ENCODE measurements at places on chromosomes 7 and 10.

- DNase-seq: peak; percentile 57
Measured at GRCh38 chr10:102072673-102073527, 7.8 kb downstream of the HPS6 start.

GRCh38 chr7:139543801-139544603 lies 20.5 kb downstream of the CLEC2L start:
- DNase-seq: no peak

DNA sequence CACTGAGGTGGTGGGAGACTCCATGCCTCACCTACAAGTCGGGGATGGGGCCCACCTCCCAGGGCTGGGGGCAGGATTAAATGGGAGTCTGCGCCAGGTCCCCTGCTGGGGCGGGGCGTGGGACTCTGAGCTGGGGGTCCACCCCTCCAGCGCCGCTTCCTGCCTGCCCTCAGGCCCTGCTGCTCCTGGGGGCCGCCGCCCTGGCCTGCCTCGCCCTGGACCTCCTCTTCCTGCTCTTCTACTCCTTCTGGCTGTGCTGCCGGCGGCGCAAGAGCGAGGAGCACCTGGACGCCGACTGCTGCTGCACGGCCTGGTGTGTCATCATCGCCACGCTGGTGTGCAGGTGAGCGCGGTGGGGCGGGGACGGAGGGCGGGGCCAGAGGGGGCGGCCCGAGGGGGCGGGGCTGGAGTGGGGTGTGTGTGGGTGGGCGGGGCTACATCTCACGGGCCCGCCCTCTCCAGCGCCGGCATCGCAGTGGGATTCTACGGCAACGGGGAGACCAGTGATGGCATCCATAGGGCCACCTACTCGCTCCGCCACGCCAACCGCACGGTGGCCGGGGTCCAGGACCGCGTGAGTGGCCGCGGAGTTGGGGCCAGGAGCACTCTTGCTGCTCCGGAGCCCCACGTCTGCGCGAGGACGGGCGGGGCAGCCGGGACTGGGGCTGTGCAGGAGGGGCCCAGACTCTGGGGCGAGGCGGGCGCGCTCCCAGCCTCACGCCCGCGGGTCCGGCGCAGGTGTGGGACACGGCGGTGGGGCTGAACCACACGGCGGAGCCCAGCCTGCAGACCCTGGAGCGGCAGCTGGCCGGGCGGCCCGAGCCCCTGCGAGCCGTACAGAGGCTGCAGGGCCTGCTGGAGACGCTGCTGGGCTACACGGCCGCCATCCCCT lies 15.1 kb downstream of the TTYH3 start:
- DNase-seq: no peak

- no peak for DNase-seq
Measured at GRCh38 chr7:41224063-41224763, 478.7 kb downstream of the INHBA start.

DNA sequence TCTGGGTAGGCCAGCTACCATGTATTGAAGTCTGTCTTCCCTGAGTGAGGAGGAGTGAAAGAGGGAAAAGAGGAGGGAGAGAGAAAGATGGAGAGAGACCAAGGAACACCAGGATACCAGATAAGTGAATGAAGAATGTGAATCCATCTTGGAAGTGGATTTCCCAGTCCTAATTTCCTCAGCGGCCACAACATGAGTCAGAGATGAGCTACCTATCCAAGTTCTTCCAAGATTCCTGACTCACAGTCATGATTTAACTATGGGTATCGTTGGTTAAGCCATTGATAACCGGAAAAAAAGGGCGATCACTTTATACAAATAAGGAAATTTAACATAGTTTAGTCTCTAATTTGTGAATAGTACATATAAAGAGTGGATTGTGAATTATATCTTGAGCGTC lies 561.8 kb downstream of the ATRNL1 start:
- DNase-seq: no peak

DNA sequence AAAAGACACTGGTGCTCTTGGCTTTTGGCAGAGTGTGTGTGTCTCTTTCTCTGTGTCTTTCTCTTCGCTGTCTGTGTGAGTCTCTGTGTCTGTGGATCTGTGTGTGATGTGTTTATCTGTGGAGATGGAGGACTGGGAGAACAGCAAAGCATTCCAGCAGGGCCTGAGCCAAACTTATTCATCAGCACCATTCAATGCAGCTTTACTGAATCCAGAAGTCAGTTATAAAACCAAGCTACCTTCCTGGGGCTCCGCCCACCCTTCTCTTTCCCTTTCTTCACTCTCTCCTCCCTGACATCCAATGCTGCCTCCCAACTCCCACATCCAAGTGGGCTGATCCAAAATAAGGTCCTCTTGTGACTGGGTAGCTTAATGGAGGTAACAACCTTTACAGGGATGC lies 3.9 kb downstream of the SGMS1 start:
- no peak for DNase-seq

- no peak for DNase-seq
Measured at GRCh38 chr7:97576043-97576442, 155.8 kb upstream of the TAC1 start.

DNA sequence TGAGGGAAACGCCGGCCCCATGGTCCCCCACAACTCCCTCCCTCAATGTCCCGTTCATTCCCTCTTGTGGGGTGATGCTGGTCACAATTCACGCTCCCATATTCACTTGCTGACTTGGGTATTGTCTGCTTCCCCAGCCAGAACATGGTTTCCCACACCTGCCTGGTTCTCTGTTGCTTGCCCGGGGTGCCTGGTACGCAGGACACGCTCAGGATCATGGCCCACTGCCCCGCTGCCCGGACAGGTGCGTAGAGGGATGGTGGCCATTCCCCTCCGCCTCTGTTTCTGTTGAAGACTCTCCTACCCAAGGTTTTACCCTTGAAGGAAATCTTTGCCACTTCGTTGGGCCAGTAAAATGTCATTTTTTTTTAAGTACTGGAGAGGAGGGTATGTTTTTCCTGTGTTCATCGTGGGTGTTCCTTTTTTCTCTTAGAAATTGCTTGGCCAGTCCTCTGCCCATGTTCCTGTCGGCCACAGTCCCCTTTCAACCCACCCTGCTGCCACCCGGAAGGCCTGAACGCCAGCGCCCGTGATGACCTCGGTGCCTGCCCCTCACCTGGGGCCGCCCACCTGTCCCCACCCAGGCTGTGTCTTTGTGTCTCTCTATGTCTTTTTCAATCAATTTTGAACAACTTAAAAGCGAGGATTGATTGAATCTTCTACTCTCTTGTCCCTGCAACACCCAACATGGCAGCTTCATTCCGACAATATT lies 38.2 kb downstream of the FOXL3 start:
- DNase-seq: no peak

DNA sequence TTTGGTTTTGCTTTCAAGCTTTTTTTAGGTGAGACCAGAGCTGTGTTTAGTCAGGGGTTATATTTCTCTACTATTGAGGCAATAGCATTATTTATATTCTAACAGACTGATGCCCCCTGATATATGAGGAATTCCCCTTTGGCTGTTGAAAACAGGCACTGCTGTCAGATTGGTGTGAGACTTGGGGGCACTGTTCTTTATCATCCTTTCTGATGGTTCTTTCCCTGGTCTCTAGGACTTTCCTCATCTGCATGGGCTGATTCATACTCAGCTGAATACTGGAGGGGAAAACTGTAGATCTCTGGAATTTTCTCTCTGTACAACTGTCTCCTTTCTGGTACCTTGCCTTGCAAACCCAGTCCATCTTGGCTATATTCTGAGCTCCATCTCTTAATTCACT lies 10.0 kb upstream of the ICA1 start:
- DNase-seq: no peak

GRCh38 chr10:13587391-13587790 lies 626 bp downstream of the PRPF18 start:
- no peak for DNase-seq

DNA sequence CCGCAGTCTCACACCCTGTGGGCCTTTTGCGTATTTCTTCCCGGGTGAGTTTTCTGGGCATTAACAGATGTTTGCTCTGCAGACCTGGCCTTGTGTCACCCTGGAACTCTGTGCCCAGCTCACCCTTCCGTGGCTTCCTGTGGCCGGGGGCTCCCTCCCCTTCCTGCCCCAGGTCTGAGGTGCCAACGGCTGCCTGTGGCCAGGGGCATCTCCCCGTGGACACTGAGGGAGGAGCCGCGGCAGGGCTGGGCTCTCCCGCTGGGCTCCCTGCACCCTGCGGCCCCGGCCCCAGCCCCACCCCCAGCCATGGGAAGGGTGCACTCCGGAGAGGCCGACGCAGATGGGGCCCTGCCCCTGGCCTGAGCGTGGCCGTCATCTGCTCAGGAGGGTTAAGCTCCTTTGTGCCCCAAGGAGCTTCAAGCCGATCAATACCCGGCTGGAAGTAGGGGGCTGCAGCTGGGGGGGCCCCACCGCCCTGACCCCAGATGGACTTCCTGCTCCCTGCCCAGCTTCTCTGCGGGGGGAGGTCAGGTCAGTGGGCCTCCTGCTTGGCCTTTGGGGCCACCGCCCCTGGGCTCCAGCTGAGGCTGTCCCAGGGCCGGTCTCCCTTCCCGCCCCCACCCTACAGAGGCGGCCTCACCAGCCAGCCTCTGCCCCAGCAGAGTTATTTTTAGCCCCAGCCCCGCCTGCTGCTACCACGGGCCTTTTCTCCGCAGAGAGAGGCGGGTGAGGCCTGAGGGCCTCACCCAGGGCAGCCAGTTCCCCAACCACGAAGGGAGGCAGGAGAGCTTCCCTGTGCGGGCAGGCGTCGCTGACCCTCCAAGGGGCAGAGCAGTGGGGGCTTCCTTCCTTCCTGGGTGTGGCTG lies 24.2 kb downstream of the PWWP2B start:
- peak; percentile 61 for DNase-seq

GRCh38 chr7:148553979-148554378 lies 36.6 kb upstream of the C7orf33 start:
- DNase-seq: no peak

GRCh38 chr10:47034441-47035051 lies 123.3 kb downstream of the PTPN20 start:
- DNase-seq: no peak

DNA sequence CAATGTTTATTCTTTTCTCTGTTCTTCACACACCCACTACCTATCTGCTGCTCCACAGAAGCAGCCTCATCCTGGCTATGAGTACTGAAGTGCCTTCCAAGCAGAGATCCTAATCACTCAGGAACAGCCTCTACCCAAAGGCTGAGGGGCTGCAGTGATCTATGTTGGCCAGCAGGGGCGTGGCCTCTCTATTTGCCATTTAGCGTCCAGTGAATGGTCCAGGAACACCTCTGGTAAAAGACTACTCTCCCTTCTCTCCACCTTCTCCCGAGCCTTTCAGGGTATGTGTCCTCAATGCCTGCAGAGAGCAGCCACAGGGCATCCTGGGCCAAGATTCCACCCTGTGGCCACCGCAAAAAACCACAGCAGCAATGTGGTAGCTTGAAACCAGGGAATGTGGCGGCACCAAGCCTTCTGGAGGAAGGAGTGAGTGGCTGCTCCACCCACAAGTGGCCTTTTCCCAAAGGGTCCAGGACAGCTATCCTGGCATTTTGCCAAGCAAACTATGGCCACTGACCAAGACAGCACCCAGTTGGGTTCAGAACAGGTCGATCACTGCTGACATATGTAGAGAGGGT lies 70.9 kb downstream of the SYPL1 start:
- DNase-seq: no peak

GRCh38 chr10:11089272-11089671 lies 71.6 kb downstream of the CELF2 start:
- DNase-seq: no peak

GRCh38 chr7:112105584-112106530 lies 100.3 kb downstream of the DOCK4 start:
- DNase-seq: no peak

GRCh38 chr7:47228386-47229014 lies 353.4 kb downstream of the TNS3 start:
- no peak for DNase-seq

- DNase-seq: no peak
Measured at GRCh38 chr7:22109761-22110160, 164.1 kb upstream of the CDCA7L start.

DNA sequence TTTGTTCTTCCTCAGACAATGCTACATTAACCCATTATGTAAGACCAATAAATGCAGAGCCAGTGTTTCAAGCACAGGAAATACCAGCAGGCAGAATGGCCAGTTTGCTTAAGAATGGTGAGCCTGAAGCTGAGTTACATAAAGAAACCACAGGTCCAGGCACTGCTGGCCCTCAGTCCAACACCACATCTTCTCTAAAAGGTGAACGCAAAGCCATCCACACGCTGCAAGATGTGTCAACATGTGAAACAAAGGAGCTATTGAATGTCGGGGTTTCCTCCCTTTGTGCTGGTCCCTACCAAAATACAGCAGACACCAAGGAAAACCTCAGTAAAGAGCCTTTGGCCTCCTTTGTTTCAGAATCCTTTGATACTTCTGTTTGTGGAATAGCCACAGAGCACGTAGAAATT lies 63.8 kb downstream of the TASOR2 start:
- no peak for DNase-seq

DNA sequence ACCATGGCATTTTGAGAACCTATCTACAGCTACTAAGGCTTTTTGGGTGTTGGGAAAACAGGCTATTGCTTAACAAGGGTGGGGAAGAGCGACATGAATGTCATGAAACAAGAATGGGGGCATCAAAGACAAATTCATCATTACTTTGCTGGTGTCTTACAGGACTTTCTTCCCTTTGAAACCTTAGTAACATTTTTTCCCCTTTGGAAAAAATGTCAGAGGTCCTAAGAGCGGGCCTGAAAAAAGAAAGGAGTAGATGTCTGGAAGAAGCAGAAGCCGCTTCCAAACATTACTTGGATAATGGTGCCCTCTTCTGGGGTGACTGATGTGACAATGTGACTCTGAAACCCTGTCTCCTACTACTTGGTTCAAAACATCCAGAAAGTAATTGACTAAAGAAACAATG lies 3.8 kb upstream of the DDX50 start:
- peak; percentile 25 for DNase-seq

DNA sequence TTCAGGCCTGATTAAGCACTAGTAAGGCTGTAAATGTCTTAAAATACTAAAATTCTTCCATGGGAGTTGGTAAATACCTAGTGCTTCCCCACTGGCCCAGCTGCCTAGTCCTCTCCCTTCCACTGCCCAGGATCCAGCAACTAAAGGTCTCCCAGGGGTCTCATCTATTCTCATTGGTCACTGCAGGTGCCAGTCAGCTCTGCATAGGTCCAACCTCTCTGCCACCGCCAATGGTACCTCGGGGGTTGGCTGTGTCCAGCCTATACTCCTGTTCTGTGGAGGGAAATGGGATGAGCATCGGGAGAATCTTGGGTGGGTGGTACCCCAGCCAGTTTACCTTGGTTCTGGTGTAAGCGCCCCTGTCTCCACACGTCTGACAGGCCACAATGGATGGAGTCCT lies 6.1 kb upstream of the CREB5 start:
- no peak for DNase-seq

GRCh38 chr7:157359581-157359980 lies 22.8 kb downstream of the DNAJB6 start:
- no peak for DNase-seq

- no peak for DNase-seq
Measured at GRCh38 chr10:78035025-78035424, 1.4 kb downstream of the RPS24 start.

DNA sequence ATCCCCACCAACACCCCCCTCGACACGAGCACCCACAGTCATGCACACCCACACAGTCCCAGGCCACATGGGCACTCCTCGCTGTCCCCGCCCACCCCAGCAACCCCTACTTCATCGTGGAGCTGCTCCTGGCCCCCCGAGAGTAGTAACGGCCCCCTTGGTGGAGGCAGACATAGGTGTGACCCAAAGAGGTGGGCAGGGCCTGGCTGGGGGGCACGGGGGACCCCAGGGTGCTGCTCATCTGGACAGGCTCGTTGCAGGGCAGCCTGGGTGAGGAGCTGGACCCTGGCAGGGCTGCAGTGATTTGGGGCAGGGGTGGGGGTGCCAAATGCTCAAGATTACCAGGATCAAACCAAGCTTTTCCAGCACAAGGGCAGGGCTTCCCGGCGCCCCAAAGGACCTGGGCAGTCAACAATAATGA lies 42.4 kb upstream of the ZMIZ1 start:
- DNase-seq: no peak

- no peak for DNase-seq
Measured at GRCh38 chr7:139332697-139333359, 8.3 kb upstream of the FMC1 start.
